Suprapubic skin (tissue), 4 donors: ENCODE measurements at places on chromosomes 7 and 10. TPM values are rescaled to one million over a fixed set of nuclear protein-coding genes. Genes with fewer than 3 reads are reported as not detected.

CACNA2D1 gene
- total RNA-seq: 16.9 TPM

ZNF485 gene
- total RNA-seq: 1.8 TPM

CDC14C gene
- not detected for total RNA-seq

EPDR1 gene
- 2.2 TPM for total RNA-seq

MRLN gene
- not detected for total RNA-seq

TRIP6 gene
- 84.3 TPM for total RNA-seq

KMT2C gene
- total RNA-seq: 144 TPM

SPDYE6 gene
- not detected for total RNA-seq

SLC26A5 gene
- 0.55 TPM for total RNA-seq

TPK1 gene
- total RNA-seq: 1.4 TPM

NKX1-2 gene
- total RNA-seq: 1.2 TPM

PPP1R17 gene
- total RNA-seq: not detected

CALHM3 gene
- not detected for total RNA-seq

CALHM1 gene
- not detected for total RNA-seq

PNLIPRP2 gene
- not detected for total RNA-seq

TCAF2 gene
- total RNA-seq: 9.0 TPM

FKBP14 gene
- total RNA-seq: 4.7 TPM

COL1A2 gene
- total RNA-seq: 51.6 TPM

IFIT1B gene
- total RNA-seq: not detected

GIMAP7 gene
- total RNA-seq: 1.4 TPM

GRIFIN gene
- not detected for total RNA-seq

FAM53B gene
- total RNA-seq: 75.5 TPM

HOXA4 gene
- 4.7 TPM for total RNA-seq

DENND2A gene
- total RNA-seq: 2.5 TPM

GIMAP1 gene
- total RNA-seq: 0.38 TPM

POLR3A gene
- total RNA-seq: 12.0 TPM

DNAJB9 gene
- total RNA-seq: 17.0 TPM

PODXL gene
- total RNA-seq: 27.9 TPM

H2BK1 gene
- not detected for total RNA-seq

PLXDC2 gene
- total RNA-seq: 93.0 TPM

PROSER2 gene
- total RNA-seq: 5.6 TPM

SOSTDC1 gene
- total RNA-seq: 40.5 TPM

OR2A1 gene
- total RNA-seq: not detected

WNT2 gene
- not detected for total RNA-seq

ARHGEF5 gene
- 109 TPM for total RNA-seq

TEX47 gene
- not detected for total RNA-seq

CCDC172 gene
- not detected for total RNA-seq

IGF2BP3 gene
- not detected for total RNA-seq

ZNF33B gene
- 20.9 TPM for total RNA-seq

ENO4 gene
- total RNA-seq: not detected

RBM20 gene
- total RNA-seq: 3.4 TPM

PNLIPRP3 gene
- 27.4 TPM for total RNA-seq

MET gene
- total RNA-seq: 26.9 TPM

CALML5 gene
- total RNA-seq: 1,788 TPM
